Activated CD8-positive, alpha-beta memory T cell treated with anti-CD3 and anti-CD28 coated beads, Interleukin-2, amount 10 ng/mL, durations not matched to agents 7 days and 5 days (primary cell): ENCODE measurements at places on chromosomes 16 and 17. TPM values are rescaled to one million over a fixed set of nuclear protein-coding genes. Genes with fewer than 3 reads are reported as not detected.

SDR42E2 gene
- 0.18 TPM for total RNA-seq

BIRC5 gene
- total RNA-seq: 87.7 TPM

SMIM5 gene
- 0.15 TPM for total RNA-seq

DNA sequence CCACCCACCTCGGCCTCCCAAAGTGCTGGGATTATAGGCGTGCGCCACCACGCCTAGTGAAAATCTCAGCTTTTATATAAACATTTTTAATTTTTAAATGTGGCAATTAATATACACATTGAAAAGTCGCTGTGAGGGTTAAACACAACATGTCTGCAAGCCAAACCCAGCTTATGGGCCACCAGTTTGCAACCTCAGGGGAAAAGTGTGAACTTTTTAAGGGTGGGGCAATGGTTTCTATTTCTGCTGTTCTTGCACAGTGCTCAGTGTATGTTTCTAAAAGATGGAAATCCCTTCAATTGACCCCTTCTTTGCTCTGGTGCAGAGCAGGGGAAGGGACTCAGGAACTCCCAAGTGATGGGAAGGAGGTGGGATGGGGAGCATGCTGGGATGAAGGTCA lies 18.3 kb upstream of the SUPT4H1 start:
- DNase-seq: no peak

DNA sequence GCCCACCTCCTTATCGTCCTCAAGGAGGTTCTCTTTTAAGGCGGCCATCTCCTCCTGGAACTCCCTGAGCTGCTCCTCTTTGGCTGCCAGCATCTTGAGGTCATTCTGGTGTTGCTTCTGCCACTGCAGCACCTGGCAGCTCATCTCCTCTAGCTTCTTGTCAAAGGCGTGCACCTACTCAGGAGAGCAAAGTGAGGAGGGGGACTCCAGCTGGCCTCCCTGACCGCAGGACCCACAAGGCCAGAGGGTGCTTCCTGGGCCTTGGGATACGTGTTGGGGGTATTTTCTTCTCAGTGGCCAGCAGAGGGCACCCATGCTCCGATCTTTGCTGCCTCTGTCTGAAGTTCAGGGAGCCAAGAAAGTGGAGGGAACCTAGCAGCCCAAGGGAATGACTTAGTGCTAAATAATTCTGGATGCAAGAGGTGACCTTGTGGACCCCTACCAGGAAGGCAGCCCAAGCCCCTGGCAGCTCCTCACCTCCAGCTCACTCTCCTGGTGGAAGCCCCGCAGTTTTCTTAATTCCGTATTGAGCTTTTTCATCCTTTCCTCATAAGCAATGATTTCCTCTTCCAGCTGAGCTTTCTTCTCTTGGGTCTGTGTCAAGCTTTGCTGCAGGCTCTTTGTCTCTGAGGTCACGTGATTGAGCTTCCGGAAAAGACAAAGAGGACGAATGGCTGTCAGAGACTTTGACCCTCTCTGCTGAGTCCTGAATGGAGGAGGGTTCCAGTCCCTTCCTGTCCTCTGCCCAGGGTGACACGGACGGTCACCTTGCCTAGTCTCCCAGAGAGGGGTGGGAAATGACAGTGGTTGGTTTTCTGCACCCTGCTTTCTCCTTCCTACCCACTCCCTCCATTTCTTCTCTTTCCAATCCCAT lies 31.4 kb downstream of the DHX38 start:
- peak; percentile 71 for DNase-seq

DNA sequence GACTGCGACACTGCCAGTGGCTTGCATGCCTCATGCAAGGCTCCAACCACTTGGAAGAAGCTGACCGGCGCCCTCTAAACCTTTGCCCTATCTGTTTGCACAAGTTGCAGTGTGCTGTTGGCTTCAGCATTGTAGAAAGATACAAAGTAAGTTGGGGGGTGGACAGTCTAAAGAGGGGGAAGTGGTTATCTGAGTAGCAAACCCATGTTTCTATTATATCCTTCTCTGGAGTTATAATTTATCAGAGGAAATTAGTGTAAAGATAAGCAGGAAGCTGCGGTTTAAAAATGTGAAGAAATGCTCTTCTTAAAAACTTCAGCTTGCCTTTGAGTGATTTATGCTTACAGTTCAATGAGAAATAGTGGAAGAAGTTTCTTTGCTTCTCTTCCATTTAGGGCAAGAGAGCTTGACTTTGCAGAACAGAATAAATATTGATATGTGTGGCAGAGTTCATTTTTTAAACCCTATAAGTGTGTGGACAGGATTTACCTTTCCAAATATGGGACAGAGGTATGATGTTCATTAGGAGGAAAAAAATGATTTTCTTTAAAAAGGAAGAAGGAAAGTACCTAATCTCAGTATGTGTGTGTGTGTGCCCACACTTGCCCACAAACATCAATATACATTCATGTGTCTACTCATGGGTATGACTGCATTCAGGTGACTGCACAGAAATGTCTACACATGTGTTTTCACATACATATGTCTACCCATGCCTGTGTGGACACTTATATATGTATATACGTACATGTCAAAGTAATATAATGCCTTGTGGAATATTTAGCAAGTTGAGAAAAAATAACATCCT lies 8.1 kb downstream of the AMZ2 start:
- no peak for DNase-seq

GRCh38 chr16:79805621-79806020 lies 205.1 kb upstream of the MAF start:
- no peak for DNase-seq

DNA sequence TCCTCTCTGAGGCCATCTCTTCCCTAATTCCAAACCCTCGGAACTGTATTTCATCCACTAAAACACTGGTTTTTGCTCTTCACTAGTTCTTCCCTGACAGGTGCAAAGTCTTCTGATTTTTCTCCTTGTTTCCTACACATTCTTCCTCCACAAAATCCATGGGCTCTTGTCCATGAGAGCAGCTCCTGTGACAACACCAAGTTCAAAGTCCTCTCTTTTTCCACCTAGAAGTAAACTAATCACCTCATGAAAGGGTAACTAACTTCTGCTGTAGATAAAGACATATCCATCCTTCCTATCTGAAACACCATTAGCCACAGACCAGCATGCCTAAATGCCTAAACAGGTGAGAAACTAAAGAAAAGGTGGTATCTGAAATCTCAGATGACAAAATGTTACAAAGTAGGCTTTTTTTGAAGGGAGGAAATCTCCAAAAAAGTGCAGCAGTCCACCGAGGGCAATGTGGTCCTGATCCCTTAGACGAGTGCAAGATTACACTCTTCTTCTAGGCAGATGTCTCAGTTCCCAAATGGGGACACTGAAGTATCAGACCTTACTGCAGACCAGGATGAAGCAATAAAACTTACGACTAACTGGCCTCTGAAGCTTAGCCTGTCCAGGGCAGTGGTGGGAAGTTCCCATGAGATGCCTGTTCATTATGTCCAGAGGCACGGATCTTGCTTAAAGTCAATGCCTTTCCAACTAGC lies 2.8 kb downstream of the PIP4K2B start:
- no peak for DNase-seq

DNA sequence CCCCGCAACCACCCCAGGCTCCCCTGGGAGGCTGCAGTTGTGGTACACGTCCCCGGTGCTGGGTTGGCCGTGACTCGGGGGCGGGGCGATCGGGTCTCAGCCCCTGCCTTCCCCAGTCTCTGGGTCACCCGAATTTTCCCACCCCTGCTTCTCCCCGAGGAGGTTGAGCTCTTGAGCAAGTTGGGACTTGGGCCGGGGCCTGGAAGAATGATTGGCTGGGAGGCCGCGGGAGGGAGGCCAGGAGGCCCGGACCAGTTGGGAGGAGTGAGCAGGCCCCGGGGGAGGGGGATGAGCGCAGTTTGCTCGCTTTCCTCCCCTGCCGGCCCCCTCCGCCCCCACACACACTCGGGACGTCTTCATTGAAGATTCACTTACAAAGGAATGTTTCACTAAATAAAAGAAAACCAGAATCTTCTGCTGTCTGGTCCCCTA lies 4.5 kb upstream of the HEXIM1 start:
- no peak for DNase-seq

DNA sequence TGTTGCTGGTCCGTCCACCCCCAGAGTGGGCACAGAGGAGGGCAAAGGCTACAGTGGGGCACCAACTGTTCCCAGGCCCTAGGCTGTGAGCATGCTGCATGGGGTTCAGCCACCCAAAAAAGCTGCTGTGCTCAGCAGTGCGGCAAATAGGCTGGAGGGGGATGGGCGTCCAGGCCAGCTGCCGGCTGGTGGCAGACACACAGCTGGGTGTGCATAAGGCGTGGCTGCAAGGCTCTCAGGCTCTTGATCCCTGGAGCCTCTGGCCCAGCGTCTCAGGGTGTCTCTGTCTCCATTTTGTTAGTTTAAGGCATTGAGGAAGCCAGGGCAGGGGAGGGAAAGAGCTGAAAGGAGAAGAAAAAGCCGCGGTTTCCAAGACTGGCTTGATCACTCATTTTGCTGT lies 8.8 kb downstream of the RPL19 start:
- DNase-seq: no peak

DNA sequence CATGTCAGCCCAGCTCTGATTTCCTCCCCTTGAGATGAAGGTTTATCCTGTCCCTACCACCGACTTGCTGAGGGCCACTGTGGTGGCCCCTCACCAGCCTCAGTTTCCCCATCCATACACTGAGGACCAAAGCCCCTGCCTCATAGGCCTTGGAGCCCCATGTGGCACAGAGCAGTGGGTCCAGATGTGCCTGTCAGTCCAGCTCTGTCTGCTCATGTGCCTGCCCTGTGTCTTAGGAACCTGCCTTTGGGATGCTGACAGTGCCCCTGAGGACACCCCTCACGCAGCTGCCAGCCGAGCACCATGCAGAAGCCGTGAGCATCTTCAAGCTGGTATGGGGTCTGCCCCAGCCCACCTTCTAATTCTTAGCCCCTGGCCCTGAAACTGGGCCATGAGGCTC lies 35.7 kb downstream of the MYO15A start:
- DNase-seq: no peak
